ENCODE measurements at places on chromosomes 13 and 19.

- DNase-seq: no peak
These were observed 310.3 kb downstream of the KLF5 start for GRCh38 chr13:73369095-73369494.

DNA sequence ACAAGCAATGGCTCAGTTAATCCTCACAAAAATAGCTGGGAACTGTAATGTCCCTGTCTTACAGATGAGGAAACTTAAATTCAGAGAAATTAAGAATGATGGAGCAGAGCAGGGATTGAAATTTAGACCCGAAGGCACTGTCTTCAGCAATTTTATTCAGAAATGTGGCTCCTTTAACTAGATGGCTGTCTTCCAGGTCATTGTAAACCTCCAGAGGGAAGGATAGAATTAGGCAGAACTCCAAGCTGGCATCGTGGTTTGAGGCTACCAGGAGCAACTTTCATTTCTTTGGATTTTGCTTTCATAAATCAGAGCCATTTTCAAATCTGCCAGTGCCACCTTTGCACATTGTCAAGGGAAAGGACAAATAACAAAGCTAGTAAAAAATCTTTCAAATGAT, 339.0 kb downstream of the DCT start:
- no peak for DNase-seq

- DNase-seq: no peak
These were observed 3.0 kb downstream of the CERS4 start for GRCh38 chr19:8212212-8212611.

GRCh38 chr13:72523593-72523992, 203.8 kb downstream of the MZT1 start:
- no peak for DNase-seq

DNA sequence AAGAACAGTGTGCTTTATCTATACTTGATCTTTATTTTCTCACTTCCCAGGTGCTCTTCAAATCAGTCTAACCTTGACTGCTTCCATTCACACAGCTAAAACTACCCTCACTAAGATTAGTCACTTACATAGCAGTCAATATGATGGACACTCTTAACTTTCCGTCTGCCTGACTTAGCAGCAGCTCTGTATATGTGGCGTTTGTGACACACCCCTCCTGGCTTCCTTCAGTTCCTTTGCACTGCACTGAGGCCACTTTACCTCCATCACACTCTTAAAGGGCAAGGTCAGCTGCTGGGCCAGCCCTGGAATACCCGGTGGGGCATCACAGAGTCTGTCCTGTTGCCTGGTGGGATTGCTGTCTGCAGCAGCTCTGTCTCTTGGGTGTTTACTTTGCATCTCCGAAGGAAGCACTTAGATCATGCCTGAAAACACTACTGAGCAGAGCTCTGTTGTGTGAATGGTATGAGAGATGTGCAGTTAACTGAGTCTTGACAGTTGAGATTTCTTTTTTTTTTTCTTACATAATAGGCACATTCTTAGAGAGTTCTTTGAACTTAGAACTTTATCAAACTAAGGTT, 35.6 kb upstream of the IL17D start:
- DNase-seq: no peak

- DNase-seq: no peak
These were observed 66.6 kb upstream of the XPO4 start for GRCh38 chr13:20969182-20969581.

GRCh38 chr19:43452582-43452981, 12.8 kb downstream of the LYPD3 start:
- no peak for DNase-seq

DNA sequence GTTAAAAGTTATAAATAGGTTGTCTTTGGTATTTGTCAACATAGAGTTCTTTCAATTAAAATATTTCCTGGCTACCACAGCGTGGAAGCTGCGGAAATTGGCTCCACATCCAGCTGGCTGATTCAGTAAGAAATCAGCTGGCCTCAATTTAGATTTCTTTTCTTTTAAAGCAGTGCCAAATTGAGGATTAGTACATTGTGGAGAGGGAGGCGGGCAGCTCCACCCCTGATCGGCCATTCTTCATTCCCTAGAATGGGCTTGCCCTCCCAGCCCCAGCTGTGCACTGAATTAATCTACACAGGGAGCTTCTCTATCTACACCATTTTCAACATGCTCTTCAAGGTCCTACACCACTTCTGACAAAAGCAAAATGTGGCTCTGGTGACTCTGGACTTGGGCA, 624.8 kb downstream of the DACH1 start:
- no peak for DNase-seq

DNA sequence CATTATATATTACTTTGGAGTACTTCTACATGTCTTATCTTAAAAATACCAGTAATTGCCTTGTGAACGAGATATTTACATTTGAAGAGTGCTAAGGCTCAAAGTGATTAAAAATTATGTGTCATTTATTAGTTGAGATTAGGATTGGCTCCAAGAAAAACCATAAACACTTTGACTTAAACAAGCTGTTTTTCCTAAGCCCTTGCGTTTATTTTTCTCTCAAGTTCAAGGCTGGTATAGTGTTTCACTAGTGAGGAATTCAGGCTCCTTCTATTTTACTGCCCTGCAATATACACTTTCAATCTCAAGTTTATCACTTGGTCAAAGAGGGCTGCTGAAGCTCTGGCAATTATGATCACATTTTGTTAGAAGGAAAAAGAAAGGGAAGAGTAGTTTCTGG, 49.9 kb downstream of the UFM1 start:
- no peak for DNase-seq

GRCh38 chr13:23391752-23392151, 41.8 kb downstream of the SACS start:
- DNase-seq: no peak

GRCh38 chr19:33697766-33698165, 76.0 kb downstream of the CHST8 start:
- no peak for DNase-seq

- no peak for DNase-seq
These were observed 5.1 kb upstream of the CACNG8 start for GRCh38 chr19:53957448-53958167.

GRCh38 chr19:20247016-20247683, 80.1 kb downstream of the ZNF486 start:
- no peak for DNase-seq

DNA sequence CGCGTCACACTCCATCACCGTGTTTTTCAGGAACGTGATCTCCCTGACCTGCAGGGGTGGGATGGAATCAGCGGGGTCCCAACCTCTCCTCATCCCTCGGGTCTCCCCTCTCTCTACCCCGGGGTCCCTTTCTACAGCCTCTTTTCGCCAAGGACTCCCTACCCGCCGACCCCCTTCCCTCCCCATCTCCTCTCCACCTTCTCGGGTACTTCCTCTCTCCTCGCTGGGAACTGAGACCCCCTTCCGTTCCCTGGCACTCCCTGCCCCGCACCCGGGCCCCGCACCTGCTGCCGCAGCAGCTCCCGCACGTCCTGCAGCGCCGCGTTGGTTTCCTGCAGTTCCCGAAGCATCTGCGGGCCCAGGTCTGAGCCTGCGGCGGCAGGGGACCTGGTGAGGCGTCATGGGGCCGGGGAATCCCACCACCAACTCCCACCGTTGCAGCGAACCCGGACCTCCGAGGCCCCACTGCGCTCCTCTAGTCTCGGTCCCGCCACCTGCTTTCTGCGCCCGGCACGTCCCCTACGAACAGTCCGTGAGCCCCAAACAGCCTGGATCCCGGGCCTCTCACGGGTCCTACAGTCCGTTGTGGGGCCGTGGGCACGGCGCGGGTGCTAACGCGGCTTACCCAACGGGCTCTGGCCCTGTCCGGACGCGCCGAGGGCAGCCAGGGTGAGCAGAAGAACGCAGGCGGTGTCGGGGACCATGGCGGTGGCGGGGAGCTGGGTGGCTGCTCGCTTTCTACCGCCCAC, at the start of gene COMP:
COMP (minus strand) TSS at position 740 of the 749 bp plus-strand sequence; CDS start at position 704, 36 bp downstream.
- no peak for DNase-seq

GRCh38 chr13:28442839-28443238, 52.1 kb downstream of the FLT1 start:
- DNase-seq: no peak

GRCh38 chr13:58978331-58978730, 1185.4 kb downstream of the DIAPH3 start:
- DNase-seq: no peak

DNA sequence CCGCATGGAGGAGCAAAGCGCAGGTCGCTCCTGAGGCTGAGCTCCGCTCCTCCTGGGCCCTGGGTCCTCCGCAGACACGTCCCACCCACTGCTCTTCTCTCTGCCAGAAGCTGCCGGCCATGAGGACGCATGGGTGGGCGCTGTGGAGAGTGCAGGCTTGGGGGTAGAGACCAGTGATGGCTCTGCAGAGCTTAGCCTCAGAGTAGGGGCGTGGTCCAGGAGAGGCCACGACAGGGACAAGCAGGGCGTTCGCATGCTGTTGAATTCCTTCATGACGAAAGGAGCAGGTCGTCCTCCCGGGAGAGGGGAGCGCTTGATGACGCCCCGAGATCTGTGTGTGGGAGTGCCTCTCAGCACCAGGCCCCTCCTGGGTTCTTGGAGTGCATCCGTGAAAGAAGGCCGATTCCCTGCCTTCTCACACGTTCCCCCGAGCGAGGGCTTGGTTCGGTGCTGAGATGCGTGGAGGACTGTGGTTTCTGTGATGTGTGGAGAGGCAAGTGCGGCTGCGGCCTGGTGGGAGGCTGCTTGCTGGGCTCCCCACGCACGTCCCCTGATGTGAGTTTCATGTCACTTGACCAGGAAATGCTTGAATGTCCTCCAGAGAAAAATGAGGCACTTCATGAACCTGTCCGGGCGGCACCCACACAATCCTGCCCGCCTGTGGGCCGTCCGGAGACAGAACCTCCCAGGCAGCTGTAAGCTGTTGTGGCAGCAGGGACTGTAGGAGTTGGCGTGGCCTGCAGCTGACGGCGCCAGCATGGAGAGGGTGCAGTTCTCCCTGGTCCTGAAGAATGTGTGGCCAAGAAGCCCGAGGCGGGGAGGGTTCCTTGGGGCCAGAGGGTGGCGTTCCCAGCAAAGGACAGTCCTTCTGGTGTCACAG, 4.5 kb downstream of the SF3A2 start:
- DNase-seq: no peak

Data from NCI-H1417 treated with DMSO at 0.1 percent for 48 hours (cell line).